ENCODE measurements at places on chromosomes 12 and 14. TPM values are rescaled to one million over a fixed set of nuclear protein-coding genes. Genes with fewer than 3 reads are reported as not detected.

Gene B3GNT4
- not detected for polyA plus RNA-seq

Gene PTPRR
- 2.4 TPM for polyA plus RNA-seq

Gene LTB4R2
- not detected for polyA plus RNA-seq

Gene SLC25A21
- polyA plus RNA-seq = 1.1 TPM

Gene TAS2R8
- not detected for polyA plus RNA-seq

Gene TMEM119
- polyA plus RNA-seq = 24.3 TPM

Gene ABHD12B
- polyA plus RNA-seq = 1.2 TPM

Gene TROAP
- 29.2 TPM for polyA plus RNA-seq

Gene FGF23
- polyA plus RNA-seq = 0.10 TPM

Gene OTOGL
- 0.74 TPM for polyA plus RNA-seq

Gene LRRIQ1
- 1.2 TPM for polyA plus RNA-seq

- DNase-seq = no peak
These were observed 90.1 kb downstream of the TNFAIP2 start for GRCh38 chr14:103213331-103213730.

GRCh38 chr14:35299708-35300107, 7.5 kb downstream of the PSMA6 start:
- no peak for DNase-seq

DNA sequence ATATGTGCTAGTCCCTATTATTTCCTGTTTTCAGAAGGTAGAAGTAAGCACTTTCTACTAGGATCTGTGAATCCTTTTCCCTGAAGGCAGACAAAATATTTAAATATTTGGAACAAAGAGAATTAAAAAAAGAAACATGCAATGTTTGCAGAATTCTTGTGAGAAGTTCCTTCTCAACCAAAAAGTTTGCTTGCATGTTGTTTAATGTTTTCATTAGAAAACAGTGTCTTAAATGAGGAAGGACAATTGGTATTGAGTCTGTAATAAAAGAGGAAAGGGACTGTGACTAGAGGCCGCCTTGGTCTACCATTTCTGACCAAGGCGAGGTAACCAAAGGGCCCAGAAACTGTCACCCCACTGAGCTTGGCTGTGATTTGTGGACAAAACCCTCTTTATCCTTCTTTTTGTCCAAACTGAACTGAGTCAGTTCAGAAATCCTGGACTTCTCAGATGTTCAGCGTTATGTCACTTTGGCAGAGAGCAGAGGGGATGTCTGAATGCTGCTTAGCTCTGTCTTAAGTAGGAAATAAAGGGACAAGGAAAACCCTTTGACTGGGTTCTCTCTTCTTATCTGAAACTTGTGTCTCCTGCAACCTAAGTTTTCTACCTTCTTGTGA, 129.8 kb upstream of the CPM start:
- DNase-seq = peak; percentile 24

- DNase-seq = peak; percentile 33
These were observed 140.5 kb downstream of the AKAP6 start for GRCh38 chr14:32469388-32470160.

DNA sequence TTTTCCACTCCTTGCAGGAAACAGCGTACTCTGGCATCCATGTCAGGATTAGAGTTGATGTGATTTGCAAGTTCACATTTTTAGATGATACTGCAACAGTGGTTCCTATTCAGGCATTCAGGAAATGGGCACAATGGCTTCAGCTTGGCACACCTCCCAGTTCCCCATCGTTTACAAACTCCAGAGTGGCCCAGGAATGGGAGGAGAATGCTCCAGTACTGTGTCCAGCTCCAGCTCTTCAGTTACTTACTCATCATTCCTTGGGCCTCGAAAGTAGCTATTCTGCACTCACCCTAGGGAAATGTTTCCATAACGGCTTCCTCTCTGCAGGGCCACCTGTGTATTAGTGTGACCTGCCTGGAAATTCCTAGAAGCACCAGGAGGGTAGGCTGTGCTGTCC, 239.7 kb upstream of the RGS6 start:
- DNase-seq = no peak

DNA sequence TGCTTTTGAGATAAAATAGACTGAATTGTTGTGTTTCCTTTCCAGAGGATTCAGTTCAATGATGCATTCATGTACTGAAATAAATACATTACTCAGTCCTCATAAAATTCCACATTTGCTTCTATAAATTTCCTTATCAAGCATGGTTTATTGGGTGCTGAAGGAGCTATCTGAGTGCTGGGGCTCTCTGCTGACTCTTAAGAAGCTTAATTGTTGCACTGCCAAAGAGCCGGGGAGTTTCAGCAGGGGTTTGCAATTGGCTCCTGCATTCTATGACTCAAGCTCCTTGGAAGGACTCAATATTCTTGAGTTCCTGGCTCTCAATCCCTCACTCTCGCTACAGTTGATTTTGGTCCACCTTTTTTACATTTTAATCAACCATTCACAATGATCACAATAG, 69.8 kb upstream of the PYGL start:
- DNase-seq = peak; percentile 73

- DNase-seq = no peak
These were observed 286.4 kb upstream of the PRKD1 start for GRCh38 chr14:30214014-30214413.

DNA sequence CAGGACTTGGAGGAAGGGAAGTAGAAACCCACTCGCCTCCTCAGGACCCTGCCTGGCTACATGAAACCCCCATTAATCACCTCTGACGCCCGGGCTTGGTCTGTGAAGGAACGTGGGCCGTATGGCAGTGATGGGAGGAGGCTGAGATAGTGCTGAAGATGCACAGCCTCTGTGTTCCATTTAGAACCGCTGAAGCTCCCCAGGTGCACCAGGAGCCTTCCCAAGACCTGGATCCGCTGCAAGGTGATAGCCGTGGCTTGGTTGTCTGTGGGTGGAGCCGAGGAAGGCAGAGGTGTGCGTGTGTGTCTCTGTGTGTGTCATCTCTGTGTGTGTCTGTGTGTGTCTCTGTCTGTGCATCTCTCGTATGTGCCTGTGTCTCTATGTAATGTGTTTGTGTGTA, 293.1 kb downstream of the CACNA1C start:
- no peak for DNase-seq

- DNase-seq = no peak
These were observed 57.8 kb upstream of the PSMC1 start for GRCh38 chr14:90198541-90199060.

DNA sequence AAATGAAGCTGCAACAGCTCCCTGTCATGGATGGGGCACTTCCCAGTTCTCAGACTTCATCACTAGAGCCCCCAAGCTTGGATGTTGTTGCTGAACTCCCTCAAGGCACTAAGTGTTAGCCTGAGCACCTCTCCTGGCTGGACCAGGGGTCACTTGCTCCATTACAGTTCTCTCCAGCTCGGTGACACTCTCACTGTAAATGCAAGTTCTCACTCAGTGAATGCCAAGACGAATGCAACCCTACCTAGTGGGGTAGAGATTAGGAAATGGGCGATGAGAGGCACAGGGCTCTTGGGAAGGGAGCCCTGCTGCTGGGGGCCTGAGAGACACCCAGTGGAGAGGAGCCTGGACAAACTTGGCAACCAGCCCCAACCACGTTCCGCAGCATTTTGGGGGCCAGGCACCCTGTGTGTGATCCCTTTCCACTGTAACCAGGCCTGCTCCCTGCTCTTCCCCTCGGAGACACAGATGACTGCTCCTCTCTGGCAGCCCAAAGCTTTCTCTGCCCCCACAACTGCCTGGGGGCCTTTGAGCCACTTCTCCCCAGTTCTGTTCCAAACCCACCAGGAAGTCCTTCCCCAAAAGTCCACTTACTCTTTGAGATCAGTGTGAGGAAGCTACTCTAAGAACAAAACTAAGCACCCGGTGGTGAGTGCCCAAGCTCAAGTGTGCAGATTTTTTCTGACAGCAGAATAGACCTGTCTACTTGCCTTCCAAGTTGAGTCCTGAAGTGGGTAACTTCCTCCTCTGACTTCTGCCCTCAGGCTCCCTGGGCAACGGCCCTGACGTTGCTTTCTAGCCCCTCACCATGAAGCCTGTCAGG, 8.0 kb upstream of the SELPLG start:
- DNase-seq = no peak

DNA sequence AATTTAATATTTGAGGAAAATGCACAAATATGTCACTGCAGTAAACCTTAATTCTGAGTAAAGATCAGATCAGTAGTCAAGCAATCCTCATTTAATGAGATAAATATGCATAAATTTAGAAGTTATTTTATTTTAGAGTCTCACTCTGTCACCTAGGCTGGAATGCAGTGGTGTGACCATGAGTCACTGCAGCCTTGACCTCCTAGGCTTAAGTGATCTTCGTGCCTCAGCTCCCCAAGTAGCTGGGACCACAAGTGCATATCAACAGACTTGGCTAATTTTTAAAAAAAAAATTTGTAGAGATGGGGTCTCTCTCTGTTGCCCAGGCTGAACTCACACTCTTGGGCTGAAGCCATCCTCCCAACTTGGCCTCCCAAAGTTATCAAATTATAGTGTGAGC, 41.3 kb downstream of the LMO3 start:
- DNase-seq = no peak

GRCh38 chr14:106826833-106827369, 1300.5 kb downstream of the TMEM121 start:
- DNase-seq = no peak

- DNase-seq = no peak
These were observed 21.9 kb upstream of the EID3 start for GRCh38 chr12:104281636-104282035.

DNA sequence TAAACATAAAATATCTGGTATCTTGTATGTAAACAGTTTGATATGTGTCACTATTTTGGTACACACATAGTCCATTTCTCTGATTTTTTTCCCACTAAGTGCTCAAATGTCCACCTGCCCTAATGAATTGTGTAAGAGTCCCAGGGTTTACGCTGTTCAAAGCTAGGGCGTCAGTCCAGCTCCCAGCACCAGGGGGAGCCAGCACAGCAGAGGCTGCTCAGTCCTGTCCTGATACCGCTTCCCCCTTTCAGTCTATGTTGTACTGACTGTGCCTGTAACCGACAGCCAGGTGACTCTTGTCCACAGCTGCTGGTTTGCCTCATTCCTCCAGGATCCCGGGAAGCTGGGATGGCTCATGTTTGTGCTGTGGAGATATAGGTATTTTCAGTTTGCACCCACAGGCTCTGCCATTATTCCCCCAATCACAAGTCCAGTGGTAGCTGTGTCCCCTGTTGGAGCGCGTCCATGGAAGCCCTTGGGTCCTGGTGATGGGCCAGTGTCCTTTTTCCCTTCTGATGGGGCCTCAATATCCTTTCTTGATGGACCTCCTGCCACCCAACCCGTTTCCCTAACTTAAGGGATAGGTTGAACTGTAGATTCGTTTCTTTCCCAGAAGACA, 242.0 kb downstream of the NEDD1 start:
- DNase-seq = peak; percentile 17

DNA sequence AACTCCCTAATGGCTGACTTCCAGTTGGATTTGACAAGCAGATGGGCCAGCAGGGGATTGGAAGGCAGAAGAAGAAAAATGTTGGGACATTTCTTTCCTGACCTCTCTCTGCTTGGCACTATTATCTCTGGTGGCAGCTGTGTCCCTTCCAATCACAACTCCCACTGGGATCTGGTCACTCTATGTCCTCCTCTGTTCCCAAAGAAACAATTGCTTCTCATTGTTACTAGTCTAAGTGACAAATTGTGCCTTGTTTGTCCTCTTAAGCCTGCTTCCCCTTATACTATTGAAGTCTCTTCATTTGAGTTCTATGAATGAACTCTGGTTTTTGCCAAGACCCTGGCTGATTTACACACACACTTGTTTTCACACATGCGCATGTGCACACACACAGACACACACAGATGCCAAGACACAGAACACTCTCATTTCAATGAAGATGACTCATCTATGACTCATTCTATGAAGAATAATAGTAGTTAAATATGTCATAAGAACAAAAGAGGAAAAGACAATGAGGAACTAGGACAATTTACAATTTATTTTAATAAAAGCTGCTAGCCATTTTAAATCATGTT, 83.0 kb upstream of the FAR2 start:
- DNase-seq = no peak

DNA sequence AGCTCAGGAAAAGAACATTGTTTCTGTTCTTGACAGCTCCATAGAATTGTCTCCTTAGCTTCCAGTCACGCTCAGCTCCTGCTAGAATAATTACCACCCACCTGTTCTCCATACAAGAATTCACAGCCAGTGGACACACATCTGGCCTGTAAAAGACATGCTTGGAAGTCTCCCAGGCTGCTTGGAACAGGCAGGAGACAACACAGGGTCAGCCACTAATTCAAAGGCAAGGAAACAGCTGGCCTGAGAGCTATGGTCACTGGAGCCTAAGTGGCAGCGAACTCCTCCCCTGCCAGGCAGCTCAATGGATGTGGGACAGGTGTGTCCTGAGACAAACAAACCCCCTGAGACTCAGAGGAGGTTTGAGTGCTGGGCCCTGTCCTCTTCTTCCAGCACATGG, 22.9 kb upstream of the LTBP2 start:
- DNase-seq = peak; percentile 84

DNA sequence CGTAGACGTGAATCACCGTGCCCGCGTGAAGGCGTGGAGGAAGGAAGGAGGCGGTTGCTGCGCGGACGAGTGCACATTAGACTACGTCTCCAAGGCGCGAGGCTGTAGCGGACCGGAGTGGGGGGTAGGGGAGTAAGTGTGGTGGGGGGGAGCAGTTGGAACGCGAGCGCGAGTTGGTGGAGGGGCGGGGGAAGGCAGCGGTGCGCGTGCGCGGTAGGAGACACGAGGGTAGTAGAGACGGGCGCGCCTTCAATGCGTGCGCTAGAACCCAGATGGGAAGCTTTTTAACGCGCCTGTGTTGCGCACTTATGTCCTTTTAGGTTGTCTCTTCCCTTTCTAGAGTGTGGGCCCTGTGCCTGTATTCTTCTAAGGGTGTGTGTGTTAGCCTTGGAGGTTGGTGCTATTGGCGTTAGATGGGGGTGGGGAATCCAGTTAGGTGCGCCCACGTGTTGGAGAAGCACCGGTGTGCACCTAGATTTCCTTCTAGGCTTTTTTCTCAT, 604 bp downstream of the EIF4B start:
- peak; percentile 63 for DNase-seq

DNA sequence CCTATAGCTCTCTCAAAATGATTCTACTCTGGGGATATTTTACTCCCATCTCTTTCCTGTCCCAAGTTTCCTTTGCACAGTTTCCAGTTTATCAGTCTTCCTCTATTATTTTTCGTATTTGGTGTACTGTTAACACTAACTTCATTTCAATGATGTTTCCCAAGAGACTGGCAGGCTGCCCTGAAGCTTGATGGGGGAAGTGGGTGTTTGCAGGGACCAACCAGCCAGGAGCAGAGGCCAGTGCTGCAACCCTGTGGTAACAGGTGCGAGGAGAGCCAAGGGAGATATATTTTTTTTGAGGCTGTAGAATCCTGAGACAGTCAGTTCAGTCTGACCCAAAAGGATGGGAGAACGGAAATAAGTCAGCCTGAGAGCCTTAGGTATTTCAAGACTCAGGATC, 11.8 kb upstream of the CEBPE start:
- no peak for DNase-seq
